Brain microvascular endothelial cell (primary cell): ENCODE measurements at places on chromosomes 6 and 20.

- peak; percentile 77 for DNase-seq
These were observed 35.3 kb upstream of the APCDD1L start for GRCh38 chr20:58550275-58551059.

DNA sequence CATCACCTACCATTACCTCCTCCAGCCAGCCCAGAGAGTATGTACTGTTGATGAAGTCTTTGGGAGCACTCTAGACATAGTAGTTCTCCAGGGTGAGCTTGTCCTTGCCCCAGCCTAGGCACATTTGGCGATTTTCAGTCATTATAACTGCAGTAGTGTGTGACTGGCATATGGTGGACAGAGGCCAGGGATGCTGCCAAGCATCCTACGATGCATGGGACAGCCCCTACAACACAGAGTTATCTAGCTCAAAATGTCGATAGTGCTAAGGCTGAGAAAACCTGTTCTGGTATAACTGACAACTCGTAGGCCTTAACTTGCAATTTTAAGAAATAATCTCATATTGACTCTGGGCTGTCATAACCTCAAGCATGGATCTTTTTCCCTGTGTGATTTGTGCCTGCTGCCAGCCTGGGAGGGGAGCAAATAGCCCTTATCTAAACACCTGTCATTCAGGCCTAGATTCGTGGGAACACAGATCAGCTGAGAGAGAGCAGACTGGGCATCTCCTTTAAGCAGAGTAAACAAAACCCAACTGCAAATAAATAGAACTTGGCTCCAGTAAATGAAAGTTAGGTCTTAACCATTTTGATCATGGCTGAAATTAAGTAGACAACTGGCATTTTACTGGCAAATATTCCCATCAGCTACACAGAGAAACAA is 102.6 kb downstream of the SPTLC3 start:
- no peak for DNase-seq

- no peak for DNase-seq
These were observed 1097.8 kb downstream of the KIF16B start for GRCh38 chr20:15475483-15475882.

- DNase-seq: peak; percentile 15
These were observed 264.5 kb upstream of the BMP2 start for GRCh38 chr20:6502999-6503398.

GRCh38 chr6:92753956-92754355 is 665.4 kb downstream of the EPHA7 start:
- no peak for DNase-seq

GRCh38 chr20:16922834-16923233 is 174.7 kb downstream of the OTOR start:
- peak; percentile 68 for DNase-seq

DNA sequence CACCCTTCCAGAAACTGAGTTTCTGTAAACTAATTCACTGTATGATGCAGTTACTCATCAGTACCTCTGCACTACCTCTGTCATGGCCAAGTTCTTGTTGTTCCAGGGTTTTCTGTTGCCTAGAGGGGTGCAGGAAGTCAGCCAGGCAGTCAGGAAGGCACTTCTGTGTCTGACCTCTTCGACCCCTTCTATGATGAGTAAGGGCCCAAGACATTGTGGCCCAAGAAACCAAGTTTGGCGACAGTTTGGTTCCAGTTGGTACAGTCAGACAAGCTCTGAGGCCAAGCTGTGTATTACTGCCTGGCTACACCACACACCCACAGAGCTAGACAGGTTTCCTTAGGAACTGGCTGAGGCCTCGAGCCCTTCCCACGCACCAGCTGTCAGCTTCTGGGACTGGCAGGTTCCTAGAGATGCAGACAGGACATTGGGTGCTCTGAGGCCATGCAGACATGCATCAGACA is 41.2 kb downstream of the TRAF3IP2 start:
- DNase-seq: no peak

GRCh38 chr20:17497821-17498580 is 33.2 kb downstream of the BFSP1 start:
- DNase-seq: no peak
